Posterior vena cava (tissue), 2 donors: ENCODE measurements at places on chromosomes 3 and 15. TPM values are rescaled to one million over a fixed set of nuclear protein-coding genes. Genes with fewer than 3 reads are reported as not detected.

SENP7 gene
- 20.0 TPM for total RNA-seq

C2CD4A gene
- total RNA-seq: not detected

C15orf62 gene
- total RNA-seq: 0.10 TPM

IL16 gene
- total RNA-seq: 21.8 TPM

SLC22A13 gene
- 0.32 TPM for total RNA-seq

B3GALNT1 gene
- 14.7 TPM for total RNA-seq

PLSCR5 gene
- total RNA-seq: not detected

PLSCR2 gene
- not detected for total RNA-seq

DUOX1 gene
- 4.4 TPM for total RNA-seq

HRG gene
- total RNA-seq: not detected

ERICH6 gene
- total RNA-seq: not detected

ACTL6A gene
- 28.9 TPM for total RNA-seq

UROC1 gene
- not detected for total RNA-seq

AMIGO3 gene
- not detected for total RNA-seq

NME9 gene
- not detected for total RNA-seq

ITGB5 gene
- 292 TPM for total RNA-seq

CLRN1 gene
- not detected for total RNA-seq

NPRL2 gene
- 17.4 TPM for total RNA-seq

BCL2A1 gene
- total RNA-seq: 3.6 TPM

SLC15A2 gene
- total RNA-seq: 2.1 TPM

CIDEC gene
- total RNA-seq: 1.2 TPM

METTL6 gene
- 10.6 TPM for total RNA-seq

SEC62 gene
- 151 TPM for total RNA-seq

GRAMD1C gene
- 1.2 TPM for total RNA-seq

TRIM71 gene
- total RNA-seq: not detected

SAMD7 gene
- not detected for total RNA-seq

PSMA4 gene
- 120 TPM for total RNA-seq

ZBTB20 gene
- 75.7 TPM for total RNA-seq

GLCE gene
- 11.1 TPM for total RNA-seq

TEX9 gene
- total RNA-seq: 3.8 TPM

C3orf22 gene
- total RNA-seq: not detected

CHRNB4 gene
- not detected for total RNA-seq

SCN11A gene
- 0.29 TPM for total RNA-seq

ALG1L2 gene
- 1.1 TPM for total RNA-seq

GUCA1C gene
- total RNA-seq: not detected

PPP1R14D gene
- total RNA-seq: not detected

RTP1 gene
- total RNA-seq: not detected

TTC21A gene
- 5.4 TPM for total RNA-seq

CDCP1 gene
- 3.9 TPM for total RNA-seq

ENTPD3 gene
- 1.9 TPM for total RNA-seq
